ENCODE measurements at places on chromosomes 1 and 21. TPM values are rescaled to one million over a fixed set of nuclear protein-coding genes. Genes with fewer than 3 reads are reported as not detected.

Gene CR1
- total RNA-seq, result 4.1 TPM

Gene HJV
- not detected for total RNA-seq

Gene PRELP
- total RNA-seq, result not detected

GRCh38 chr1:98315309-98315708 is 346.2 kb upstream of the SNX7 start:
- no peaks in the 10 kb centered on the region for H3K27me3 ChIP-seq
- H3K36me3 ChIP-seq, result no peaks in the 10 kb centered on the region
- H3K4me3 ChIP-seq, result no peak overlapping the region
- no peak for DNase-seq
- no peak overlapping the region for H3K27ac ChIP-seq

DNA sequence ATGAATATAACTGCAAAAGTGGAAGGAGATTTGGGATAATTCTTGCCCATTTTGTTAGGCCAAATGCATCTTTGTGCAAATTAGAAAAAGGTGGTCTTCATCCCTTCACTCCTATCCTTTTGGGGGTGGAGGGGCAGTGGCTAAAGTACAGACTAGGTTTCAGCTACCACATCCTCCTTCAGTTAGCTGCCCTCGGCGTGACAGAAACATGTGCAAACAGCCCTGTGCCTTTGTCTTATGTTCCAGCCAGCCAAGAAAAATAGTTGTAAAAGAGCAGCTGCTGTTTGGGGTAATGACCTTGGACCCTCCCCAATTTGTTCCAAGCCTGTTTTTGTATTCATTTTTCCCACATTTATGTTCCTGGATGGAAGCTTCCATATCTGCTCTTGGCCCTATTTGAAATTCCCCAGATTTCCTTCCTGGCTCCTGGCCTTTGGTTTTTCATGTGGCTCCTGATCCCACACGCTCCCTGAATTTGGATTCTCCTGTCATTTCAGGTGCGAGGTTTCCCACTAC is 8.3 kb upstream of the LGALS8 start:
- no peaks in the 10 kb centered on the region for H3K4me1 ChIP-seq
- no peak overlapping the region for H3K4me3 ChIP-seq
- H3K27ac ChIP-seq, result no peak overlapping the region
- no peaks in the 10 kb centered on the region for H3K36me3 ChIP-seq
- H3K27me3 ChIP-seq, result peaks cover 2% of the 10 kb centered on the region
- no peak for DNase-seq

DNA sequence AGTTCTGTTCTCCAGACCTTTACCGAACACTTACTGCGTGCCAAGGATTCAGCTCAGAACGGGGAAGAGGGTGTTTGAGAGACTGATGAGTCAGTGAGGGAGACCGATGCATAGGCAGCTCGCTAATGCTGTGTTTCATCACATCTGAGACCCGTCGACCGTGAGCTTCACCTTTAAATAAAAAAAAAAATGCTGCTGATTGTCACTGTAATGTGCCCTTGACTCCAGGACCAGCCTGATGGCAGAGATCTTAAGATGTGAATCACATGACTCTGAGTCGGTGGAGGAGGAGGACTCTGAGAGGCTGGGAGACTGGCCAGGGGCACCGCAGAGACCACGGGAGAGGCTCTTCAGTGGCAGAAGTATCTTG is 28.8 kb downstream of the SPSB1 start:
- H3K36me3 ChIP-seq, result no peaks in the 10 kb centered on the region
- DNase-seq, result no peak
- H3K27ac ChIP-seq, result no peak overlapping the region

- DNase-seq, result no peak
- H3K4me3 ChIP-seq, result no peak overlapping the region
- peaks cover 19% of the 10 kb centered on the region for H3K27me3 ChIP-seq
- H3K4me1 ChIP-seq, result no peaks in the 10 kb centered on the region
- no peak overlapping the region for H3K27ac ChIP-seq
These were observed 126.4 kb upstream of the C1orf21 start for GRCh38 chr1:184260382-184260781.

DNA sequence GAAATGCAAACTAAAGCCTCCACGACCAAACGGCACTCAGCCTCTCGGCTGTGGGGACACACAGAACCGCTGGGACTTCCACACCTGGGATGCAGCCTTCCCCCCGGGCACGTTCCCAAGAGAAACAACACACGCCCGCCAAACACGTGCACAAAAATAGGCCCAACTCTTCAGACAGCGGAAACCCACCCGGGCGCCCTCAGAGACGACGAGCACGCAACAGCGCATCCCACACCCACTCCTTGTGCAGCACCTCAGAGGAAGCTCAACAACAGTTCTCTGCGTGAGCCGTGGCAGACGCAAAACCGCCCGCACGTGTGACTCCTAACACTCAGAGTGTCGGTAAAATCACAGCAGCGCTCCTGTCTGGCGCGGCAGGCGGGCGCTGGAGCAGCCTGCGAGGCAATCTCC is 5.3 kb downstream of the C1orf159 start:
- no peak for DNase-seq
- no peak overlapping the region for H3K27ac ChIP-seq
- H3K4me1 ChIP-seq, result peaks cover 11% of the 10 kb centered on the region
- no peaks in the 10 kb centered on the region for H3K27me3 ChIP-seq
- no peak overlapping the region for H3K4me3 ChIP-seq

DNA sequence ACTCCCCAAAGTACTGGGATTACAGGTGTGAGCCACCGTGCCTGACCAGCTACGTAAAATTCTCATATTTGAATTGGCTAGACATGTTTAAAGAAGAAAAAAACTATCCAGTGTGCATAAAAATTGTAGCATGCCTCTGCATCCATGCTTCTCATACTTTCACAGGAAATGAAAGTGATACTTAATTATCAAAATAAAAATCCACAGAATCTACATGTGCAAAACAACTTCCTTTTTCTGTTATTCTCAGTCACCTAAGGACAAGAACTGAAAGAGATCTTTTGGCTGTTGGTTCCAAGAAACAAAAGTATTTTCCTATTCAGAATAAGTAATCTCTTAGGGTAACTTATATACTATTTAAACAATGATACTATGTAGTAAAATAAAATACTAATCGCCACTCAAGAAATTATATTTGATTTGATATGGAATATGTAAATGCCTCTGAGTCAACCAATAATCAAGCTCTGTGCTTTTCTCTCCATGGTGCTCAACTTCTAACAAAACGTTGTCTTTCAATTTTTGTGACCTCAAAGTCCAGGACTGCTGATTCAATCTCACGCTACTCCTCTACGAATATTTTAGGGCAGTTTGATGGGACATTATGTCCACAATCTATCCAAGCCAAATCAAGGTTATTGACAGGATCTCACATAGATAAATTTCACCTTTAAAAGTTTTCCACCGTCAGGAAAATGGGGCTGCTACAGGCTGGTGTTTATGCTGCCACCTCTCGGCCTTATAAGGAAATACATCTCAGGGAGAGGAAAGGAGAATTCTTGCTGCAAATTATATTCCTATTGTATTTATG is 102.7 kb downstream of the ZNF281 start:
- peak; percentile 45 for DNase-seq
- no peaks in the 10 kb centered on the region for H3K27me3 ChIP-seq
- no peak overlapping the region for H3K27ac ChIP-seq
- H3K4me3 ChIP-seq, result peak overlapping the region; percentile 26
- H3K36me3 ChIP-seq, result no peaks in the 10 kb centered on the region

GRCh38 chr1:99464738-99465137 is 181.2 kb upstream of the PALMD start:
- no peak overlapping the region for H3K4me3 ChIP-seq
- H3K27ac ChIP-seq, result no peak overlapping the region
- no peak for DNase-seq
- peaks cover 18% of the 10 kb centered on the region for H3K27me3 ChIP-seq
- no peaks in the 10 kb centered on the region for H3K36me3 ChIP-seq
- no peaks in the 10 kb centered on the region for H3K4me1 ChIP-seq

- H3K4me3 ChIP-seq, result no peak overlapping the region
- H3K27me3 ChIP-seq, result peaks cover 2% of the 10 kb centered on the region
- no peak overlapping the region for H3K27ac ChIP-seq
- H3K4me1 ChIP-seq, result no peaks in the 10 kb centered on the region
These were observed 28.1 kb upstream of the GOLT1A start for GRCh38 chr1:204241914-204242313.

GRCh38 chr1:63662056-63662836 is 69.0 kb downstream of the PGM1 start:
- H3K27ac ChIP-seq, result no peak overlapping the region
- DNase-seq, result no peak
- H3K4me1 ChIP-seq, result peaks cover 9% of the 10 kb centered on the region
- no peaks in the 10 kb centered on the region for H3K27me3 ChIP-seq
- peaks cover 78% of the 10 kb centered on the region for H3K36me3 ChIP-seq
- H3K4me3 ChIP-seq, result no peak overlapping the region
